A549 treated with Mapracorat at 1 μM for 4 hours (cell line): ENCODE measurements at places on chromosomes 1 and 21. TPM values are rescaled to one million over a fixed set of nuclear protein-coding genes. Genes with fewer than 3 reads are reported as not detected.

Gene DUSP10
- total RNA-seq: 2.0 to 2.8 TPM (median 2.2 TPM) in 5 replicates

Gene FCGR1A
- total RNA-seq: not detected in 5 replicates

Gene PAFAH2
- 6.1 to 9.1 TPM (median 7.8 TPM) in 5 replicates for total RNA-seq

Gene PRRX1
- not detected in 5 replicates for total RNA-seq

Gene KCNE2
- not detected in 5 replicates for total RNA-seq

Gene MFAP2
- total RNA-seq: 0.34 to 1.00 TPM (median 0.88 TPM) in 5 replicates

Gene DTL
- total RNA-seq: 17.4 to 23.7 TPM (median 23.2 TPM) in 5 replicates

Gene PDXK
- 226 to 342 TPM (median 319 TPM) in 5 replicates for total RNA-seq

Gene NEXN
- 5.7 to 11.2 TPM (median 7.1 TPM) in 5 replicates for total RNA-seq

Gene RAB42
- total RNA-seq: 2.9 to 3.5 TPM (median 3.1 TPM) in 5 replicates

Gene BEST4
- total RNA-seq: 0.29 to 0.51 TPM (median 0.42 TPM) in 5 replicates
